HT1080 (cell line): ENCODE measurements at places on chromosomes 13 and 19.

- no peak for DNase-seq
Measured at GRCh38 chr19:51034704-51035103, at the start of gene KLK12. TSS of gene KLK12 (minus strand) at chr19:51035002. CDS start at chr19:51034621, 381 bp downstream.

- no peak for DNase-seq
Measured at GRCh38 chr13:39373145-39373544, 229.8 kb downstream of the LHFPL6 start.

- DNase-seq, result no peak
Measured at GRCh38 chr19:628168-628567, 5.2 kb downstream of the POLRMT start.

- peak; percentile 52 for DNase-seq
Measured at GRCh38 chr13:113305208-113305607, 8.2 kb downstream of the LAMP1 start.
